Stimulated activated CD8-positive, alpha-beta memory T cell treated with anti-CD3 and anti-CD28 coated beads, Interleukin-4, amount 100 ng/mL, for 1 hour (primary cell): ENCODE measurements at places on chromosomes 1 and 21.

- DNase-seq, result no peak
Measured at GRCh38 chr1:34188418-34188817, 11.7 kb downstream of the C1orf94 start.

DNA sequence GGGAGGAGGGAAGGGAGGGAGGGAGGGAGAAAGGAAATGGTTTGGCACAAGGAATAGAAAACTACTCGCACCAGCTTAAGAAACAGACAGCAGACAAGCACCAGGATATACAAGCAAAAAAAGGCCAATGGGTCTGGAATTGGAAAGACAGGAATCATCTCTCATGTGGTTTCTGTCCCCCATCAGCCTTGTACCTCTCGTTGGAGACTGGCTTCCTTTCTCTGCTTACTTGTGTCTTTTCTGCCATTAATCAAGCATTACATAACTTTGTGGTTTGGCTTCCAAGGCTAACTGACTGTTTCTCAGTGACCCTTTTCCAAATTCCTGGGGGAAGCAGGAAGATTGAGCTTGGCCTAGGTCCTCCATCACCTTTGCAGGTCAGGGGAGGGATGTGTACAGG lies 11.8 kb upstream of the RALGPS2 start:
- DNase-seq, result no peak

GRCh38 chr1:152565115-152565514 lies 1.5 kb downstream of the LCE3E start:
- DNase-seq, result no peak

DNA sequence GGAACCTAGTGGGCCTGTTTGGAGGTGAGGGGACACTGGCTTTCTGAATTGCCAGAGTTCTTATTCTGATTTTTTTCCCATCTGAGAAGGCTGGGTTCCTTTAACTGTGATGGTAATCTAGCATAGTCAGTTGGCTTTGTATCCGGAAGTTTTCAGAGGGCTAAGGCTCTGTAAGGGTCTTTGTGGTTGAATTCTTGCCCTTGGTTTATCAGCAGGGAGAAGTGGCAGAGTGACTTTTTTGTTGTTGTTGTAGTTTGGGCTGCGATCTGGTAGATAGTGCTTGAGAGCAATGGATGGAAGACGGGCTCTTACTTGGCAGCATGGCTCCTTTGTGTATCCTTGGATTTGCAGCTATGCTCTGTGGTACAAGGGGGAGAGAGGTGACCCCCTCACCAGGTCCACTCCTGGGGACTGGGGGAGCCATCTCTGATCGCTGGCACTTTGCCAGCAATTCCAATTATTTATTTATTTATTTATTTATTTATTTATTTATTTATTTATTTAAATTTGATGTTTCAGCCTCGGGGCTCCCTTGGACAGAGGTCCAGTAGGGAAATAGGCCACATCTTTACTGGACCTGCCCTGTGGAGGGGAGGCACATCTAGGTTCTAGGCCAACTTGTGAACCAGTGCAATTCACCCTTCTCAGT lies 18.5 kb downstream of the TCP10L start:
- no peak for DNase-seq

- no peak for DNase-seq
Measured at GRCh38 chr1:56188855-56189254, 390.5 kb downstream of the PLPP3 start.

GRCh38 chr1:7680207-7680954 lies 90.7 kb upstream of the VAMP3 start:
- no peak for DNase-seq

- DNase-seq, result no peak
Measured at GRCh38 chr1:183180218-183180617, 5.8 kb upstream of the LAMC2 start.

DNA sequence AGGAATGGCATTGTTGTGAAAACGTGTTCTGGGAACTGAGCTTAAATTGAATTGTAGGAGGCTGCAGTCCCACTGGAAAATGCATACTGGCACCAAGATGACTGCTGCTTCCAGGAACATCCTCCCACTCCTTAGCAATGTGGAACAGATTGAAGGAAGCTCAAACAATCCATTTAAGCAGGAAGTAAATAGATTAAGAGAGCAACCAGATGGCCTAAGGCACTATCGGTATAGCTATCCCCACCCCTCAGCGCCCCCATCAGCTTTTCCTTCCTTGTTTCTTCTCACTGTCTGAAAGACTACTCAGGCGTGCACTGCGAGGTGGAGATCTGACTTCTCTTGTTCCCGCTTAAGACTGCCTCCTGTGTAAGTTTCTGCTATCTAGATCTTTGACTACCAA lies 4.0 kb upstream of the IFI16 start:
- no peak for DNase-seq

GRCh38 chr21:37000381-37000780 lies 6.1 kb upstream of the RIPPLY3 start:
- no peak for DNase-seq

- no peak for DNase-seq
Measured at GRCh38 chr1:31234870-31235269, 4.8 kb downstream of the NKAIN1 start.

DNA sequence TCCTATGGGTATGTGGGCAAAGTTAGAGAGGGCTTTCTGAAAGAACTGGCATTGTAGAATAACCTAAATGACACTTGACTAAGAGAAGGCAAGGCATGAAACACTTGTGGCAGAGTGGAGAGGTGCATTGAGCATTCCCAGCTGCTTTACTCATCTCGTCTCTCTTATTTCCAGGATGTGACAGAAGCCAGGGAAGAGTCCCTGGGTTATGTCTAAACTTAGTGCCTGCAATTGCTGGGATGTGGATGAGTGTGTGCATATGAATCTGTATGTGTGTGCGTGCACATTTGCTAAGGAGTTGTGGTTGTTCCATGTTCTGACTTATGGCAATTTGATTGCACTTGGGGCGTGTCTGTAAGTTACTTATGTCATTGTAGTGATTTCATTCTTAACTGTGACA lies 1326.5 kb upstream of the B3GALT2 start:
- no peak for DNase-seq

DNA sequence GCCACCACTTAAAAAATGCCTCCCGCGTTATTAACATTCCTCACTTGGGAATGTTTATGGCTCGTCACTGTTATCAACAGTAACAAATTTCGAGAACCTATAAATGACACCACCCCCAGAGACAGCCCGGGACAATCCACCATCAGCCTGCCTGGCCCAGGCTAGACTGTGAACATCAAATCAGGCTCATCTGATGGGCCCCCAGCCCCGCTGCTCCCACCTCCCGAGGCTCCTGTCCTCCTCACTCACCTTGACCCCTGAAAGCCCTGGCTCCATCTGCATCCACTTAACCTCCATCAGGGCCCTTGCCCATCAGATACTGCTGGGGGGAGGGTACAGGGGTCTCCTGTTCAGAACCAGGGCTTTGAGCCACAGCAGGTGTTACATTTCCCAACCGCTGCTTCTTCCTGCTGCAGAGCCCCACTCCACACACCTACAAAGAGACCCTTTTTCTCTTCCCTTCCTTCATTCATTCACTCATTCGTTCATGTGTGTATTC lies 156.5 kb upstream of the VAMP3 start:
- no peak for DNase-seq

GRCh38 chr21:44730951-44731579 lies 19.7 kb upstream of the TSPEAR start:
- DNase-seq, result no peak

- DNase-seq, result no peak
Measured at GRCh38 chr21:38524168-38525153, 26.2 kb upstream of the ERG start.

DNA sequence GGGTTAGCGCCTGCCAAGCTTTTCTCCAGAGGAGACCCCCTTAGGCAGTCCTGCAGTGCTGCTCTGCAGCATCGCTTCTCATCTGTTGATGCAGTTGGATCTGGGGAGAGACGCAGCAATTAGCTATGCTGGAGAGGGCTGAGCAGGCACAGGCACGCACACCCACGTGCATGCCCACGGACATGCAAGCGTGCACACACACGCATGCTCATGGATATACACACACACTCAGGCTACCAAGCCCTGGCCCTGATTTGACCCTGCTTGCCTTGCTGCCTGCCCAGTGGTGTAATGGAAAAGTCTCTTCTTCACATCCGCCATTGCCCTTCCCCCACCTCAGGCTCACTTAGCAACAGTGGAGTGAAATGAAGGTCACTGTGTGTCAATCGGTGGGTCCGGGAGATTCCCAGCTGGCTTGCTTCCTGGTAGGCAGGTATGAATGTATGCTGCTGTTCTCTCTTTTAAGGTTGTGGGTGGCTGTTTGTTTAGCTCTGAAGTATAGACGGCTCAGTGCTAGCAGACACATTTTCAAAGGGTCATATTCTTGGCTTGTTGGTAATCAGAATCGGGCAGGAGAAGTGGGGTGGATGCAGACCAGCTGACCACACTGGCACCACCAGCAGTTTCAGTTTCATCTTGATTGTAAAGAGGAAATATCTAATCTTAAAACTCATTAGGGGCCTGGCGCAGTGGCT lies 9.5 kb downstream of the ATP1B1 start:
- DNase-seq, result no peak

- no peak for DNase-seq
Measured at GRCh38 chr1:11563560-11564069, 84.7 kb downstream of the DISP3 start.

- DNase-seq, result no peak
Measured at GRCh38 chr21:45148316-45148990, 74.1 kb downstream of the ADARB1 start.

DNA sequence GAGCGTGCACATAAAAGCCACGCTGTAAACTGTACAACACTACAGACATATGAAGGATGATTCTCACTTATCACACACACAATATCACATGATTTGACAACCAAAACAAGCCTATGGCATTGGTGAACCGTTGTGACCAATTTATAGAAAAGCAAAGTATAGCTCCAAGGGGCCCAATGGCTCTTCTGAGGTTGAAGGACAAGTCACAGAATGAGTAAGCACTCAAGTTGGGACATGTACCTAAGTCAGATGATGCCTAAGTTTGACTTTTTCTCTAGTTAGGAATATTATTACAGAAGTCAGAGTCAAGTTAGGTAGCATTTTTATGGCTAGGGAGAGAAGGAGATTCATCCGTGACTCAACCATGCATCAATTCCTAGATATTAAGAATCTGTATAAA lies 45.7 kb downstream of the PLPP3 start:
- no peak for DNase-seq

DNA sequence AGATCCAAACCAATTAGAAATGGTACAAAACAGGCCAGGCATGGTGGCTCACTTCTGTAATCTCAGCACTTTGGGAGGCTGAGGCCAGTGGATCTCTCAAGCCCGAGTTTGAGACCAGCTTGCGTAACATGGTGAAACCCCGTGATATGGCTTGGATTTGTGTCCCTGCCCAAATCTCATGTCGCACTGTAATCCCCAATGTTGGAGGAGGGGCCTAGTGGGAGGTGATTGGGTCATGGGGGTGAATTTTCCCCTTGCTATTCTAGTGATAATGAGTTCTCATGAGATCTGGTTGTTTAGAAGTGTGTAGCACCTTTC lies 7.0 kb upstream of the VASH2 start:
- DNase-seq, result no peak

- no peak for DNase-seq
Measured at GRCh38 chr1:245160741-245161400, 6.1 kb downstream of the KIF26B start.

DNA sequence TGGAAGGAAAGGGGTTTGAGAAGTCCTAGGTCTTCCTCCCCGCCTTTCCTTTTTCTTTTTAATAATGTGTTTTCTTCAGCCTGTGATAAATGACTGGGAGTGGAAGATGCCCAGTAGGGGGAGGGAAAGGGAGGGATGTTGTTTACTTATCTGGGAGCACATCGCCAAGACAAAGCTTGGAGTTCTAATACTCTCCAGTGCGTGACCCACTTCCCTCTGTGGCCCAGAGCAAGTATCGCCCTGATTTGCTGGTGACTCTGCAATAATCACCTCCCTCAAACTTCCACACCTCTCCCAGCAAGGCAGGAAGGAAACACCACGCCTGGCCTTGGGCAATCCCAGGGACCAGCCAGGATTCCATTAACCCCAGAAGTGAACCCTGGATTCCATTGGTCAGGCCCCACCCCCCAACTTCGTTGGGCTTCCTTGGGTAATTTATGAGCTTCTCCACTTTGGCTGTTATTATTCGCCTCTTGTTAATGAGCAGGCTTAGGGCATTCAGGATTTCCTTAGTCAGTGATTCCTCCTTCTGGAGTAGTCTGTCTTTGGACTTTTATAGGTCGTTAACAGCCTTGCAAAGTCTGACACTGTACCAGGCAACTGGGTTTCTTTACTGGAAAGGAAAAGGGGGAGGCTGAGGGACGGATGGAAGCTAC lies 24.3 kb upstream of the GRHL3 start:
- no peak for DNase-seq

DNA sequence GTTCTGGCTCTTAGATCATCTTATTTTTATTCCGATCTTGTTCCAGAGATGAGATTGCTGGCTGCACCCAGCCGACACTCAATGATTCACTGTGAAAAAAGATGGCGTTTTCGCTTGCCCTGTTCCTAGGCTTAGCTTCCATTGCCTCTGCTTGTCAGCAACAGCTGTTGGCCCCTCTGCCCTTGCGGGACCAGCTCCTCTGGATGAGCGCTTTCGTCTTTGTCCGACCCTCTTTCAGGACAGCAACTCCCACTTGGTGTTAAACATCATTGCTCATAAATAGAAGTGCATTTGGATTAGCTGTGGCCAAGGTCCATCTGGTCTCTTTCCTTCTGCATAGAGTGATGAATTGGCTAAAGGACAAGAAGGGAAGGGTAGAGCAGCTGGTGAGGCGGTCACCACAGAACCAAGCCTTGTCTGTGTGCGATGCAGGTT lies 43.5 kb upstream of the SCCPDH start:
- no peak for DNase-seq

- no peak for DNase-seq
Measured at GRCh38 chr1:67001682-67002425, 52.1 kb downstream of the SLC35D1 start.

DNA sequence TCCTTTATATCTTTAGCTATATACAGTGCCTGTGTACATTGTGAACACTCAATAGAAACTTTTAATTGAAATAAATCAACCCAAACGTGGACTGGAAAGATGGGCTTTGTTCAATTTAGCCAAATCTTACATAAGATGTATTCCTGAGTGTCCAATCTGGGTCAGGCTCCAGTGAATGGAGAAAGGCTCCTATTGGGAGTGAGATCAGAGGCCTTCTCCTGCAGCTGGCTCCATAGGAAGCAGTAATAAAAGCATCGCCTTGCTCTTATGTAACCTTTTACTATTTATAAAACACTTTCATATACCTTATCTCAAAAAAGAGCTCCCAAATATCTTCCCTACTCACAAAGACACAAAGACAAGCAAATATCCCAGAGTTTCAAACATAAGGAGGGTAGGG lies 24.9 kb upstream of the RGS16 start:
- DNase-seq, result no peak
